ENCODE measurements at places on chromosomes 12 and 14.

- no peak for DNase-seq
Observed at GRCh38 chr12:129001826-129002225, 148.5 kb downstream of the GLT1D1 start.

- no peak for DNase-seq
Observed at GRCh38 chr14:52248057-52248456, 19.4 kb upstream of the PTGDR start.

- no peak for DNase-seq
Observed at GRCh38 chr14:64210216-64210615, 84.0 kb downstream of the ESR2 start.

GRCh38 chr12:47774663-47775062 lies 1.6 kb downstream of the SLC48A1 start:
- no peak for DNase-seq

DNA sequence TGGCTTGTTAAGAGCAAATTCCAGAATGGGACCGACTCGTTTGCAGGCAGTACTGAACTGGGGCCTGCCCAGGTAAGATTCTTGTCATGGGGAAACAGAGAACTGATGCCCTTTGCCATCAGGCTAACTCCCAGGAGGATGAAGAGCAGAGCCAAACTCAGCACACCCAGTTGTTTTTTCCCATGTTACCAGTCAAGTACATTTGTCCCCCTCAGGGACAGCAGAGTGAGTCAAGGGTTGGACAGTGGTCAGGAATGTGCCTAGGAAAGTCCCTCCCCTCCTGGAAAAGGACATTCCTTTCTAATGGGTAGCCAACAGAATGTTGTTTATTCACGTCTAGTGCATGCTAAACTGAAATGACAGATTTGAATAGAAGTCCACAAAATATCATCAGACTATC lies 1.6 kb downstream of the ART4 start:
- DNase-seq = no peak

DNA sequence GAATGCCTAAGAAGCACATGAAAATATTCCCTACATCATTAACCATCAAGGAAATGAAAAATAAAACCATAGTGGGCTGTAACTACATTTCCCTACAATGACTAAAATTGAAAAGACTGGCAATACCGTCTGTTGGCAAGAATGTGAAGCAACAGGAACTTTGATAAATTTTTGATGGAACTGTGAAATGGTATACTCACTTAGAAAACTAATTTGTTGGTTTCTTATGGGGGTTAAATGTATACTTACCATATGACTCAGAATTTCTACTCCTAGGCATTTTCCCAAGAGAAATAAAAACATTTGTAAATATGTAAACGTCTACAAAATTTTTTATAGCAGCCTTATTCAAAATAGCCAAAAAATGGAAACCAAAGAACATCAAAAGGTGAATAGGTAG lies 121.4 kb upstream of the PLEKHA5 start:
- DNase-seq = no peak

GRCh38 chr14:28375295-28375694 lies 391.3 kb upstream of the FOXG1 start:
- DNase-seq = peak; percentile 26

DNA sequence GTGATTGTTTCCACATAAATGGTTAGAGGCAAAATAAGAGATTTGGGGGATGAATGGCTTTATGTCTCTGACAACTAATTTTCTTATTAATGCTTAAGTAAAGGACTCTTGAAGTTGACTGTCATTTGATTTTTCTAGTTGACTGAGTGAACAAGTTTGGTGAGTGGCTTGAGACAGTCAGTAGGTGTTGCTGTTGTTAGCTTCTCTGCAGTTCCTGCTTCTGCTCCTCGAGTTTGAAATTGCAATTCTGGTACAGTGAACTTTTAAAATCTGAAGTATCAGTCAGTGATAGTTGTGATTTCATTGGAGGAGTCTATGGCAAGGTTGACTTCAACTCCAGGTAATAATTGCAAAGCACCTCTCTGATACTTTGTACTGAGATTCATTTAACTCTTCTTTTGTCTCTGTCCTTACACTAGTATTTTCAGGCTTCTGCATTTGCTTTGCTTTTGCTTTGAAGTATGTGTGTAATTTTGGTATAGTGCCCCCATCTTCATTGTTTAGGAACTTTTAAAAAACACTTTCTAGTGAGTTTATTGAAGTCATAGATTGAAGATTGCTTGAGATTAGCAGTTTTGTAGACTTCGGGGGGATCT lies 415.5 kb downstream of the PCNX1 start:
- DNase-seq = no peak

GRCh38 chr14:69713209-69713781 lies 53.6 kb upstream of the SRSF5 start:
- DNase-seq = no peak

DNA sequence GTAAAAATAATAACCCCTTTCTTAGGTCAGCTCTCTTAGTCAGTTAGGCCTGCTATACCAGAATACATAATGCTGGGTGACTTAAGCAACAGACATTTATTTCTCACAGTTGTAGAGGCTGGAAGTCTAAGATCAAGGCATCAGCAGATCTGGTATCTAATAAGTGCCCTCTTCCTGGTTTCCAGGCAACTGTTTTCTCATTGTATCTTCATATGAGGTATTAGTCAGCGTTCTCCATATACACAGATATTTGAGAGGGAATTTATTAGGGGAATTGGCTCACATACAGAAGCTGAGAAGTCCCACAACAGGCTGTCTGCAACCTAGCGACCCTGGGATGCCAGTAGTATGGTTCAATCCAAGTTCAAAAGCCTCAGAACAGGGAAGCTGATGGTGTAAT lies 896.0 kb downstream of the GALC start:
- no peak for DNase-seq

GRCh38 chr12:124557518-124558223 lies 9.7 kb downstream of the NCOR2 start:
- DNase-seq = no peak

DNA sequence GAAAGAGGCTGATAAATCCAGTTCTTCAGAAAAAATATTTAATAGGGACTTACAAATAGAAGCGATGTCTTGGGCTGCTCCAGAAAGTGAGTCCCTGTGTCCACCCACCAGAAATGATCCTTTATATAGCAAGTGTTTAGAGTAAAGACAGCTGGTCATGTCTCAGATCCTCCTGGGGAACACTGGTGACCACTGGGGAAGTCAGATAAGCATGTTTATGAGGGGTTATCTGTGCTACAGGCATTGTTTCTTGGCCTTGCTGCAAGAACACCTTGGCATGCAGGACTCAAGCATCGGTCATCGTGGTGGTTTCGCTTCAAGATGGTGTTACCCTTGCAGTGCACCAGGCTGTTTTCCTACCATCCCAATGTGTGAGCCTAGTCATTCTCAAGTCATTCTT lies 27.2 kb downstream of the CPM start:
- DNase-seq = no peak

DNA sequence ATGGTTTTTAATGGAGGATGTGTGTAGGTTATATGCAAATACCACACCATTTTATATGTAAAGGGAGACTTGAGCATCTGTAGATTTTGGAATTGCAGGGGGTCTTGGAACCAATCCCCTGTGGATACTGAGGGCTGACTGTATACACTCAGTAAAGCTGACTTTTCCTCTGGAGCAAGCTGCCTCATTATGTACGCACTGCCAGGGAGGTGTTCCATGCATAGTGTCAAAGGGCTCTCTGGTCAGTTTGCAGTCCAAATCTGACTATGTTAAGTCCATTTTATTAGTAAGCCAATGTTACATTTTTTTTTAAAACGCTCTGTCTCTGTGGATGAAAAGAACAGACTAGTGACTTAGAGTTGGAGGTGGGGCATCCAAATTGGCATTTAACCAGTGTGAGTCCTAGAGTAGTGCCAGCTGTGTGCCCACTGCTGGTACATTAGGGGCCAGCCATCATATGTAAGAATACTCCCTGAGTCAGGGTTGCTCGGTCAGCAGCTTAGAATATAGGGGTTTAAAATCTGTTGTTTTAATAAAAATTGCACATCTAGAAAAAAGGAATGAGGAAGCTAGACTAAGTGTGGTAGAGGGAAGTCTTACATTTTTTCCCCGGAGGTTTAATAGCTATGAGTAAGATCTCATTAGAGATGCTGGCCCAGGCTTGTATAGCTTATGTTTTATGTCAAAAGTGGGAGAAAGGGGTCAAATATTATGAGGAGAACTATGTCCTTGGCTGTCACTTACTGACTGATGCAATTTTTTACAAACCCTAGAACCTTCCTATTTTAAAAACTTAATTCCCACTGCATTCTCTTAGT lies 87.0 kb downstream of the TESC start:
- no peak for DNase-seq

DNA sequence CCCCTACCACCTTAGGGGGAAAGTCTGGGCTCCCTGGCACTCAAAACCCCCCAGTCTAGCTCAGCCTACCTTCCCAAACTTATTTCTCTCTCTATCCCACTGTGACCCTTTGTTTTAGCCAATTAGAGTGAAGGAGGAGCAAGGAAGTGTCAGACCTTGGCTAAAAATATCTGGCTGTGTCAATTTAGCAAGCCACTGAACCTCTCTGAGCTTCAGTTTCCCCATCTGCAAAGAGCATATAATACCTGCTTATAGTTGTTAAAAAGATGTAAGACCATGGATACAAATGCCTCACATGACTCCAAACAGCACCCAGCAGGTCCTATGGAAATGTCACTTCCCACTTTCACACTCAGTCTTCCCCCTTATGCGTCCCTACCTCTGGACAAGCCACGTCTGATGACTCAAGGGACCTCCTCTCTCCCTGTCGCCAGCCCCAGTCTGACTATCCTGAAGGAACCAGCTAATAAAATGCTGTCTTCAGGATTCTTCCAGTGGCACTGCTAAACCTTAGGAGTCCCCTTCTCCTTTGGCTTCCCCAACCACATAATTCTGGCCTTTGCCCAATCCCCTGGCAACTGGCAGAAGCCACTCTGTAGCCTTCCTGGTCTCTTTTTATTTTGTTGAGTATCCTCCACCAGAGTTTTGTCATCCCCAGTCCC lies 19.3 kb downstream of the FOXN3 start:
- no peak for DNase-seq

DNA sequence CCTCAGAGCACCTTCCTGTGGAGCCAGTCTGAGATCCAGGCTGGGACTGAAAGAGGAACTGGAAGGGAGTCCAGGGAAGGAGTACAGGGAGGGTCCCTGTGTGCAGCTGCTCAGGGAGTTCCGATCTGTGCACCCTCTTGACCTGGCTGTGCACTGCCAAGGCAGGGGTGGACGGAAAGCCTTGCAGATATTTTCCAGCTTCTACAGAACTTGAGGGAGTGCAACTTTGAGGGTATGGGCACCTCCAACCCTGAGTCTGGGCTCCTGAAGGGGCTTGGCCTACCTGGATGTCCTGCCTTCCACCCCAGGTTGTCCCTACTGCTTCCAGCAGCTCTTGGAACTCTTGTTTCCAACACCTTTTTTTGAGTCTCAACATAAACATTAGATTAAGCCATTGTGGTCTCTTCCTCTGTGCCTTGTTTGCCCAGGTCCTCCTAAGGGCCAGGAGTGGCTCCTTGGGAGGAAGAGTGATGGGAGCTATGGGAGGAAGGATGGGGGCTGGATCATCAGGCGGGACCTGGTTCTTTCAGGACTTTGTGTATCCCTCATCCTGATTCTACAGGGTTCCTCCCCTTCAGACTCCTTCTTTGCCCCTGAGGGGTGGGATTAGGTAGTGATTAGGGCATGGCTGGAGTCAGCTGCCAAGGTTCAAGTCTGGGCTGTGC lies 3.5 kb downstream of the KRT7 start:
- DNase-seq = no peak

GRCh38 chr14:74161526-74162158 lies 76.9 kb downstream of the LIN52 start:
- no peak for DNase-seq

DNA sequence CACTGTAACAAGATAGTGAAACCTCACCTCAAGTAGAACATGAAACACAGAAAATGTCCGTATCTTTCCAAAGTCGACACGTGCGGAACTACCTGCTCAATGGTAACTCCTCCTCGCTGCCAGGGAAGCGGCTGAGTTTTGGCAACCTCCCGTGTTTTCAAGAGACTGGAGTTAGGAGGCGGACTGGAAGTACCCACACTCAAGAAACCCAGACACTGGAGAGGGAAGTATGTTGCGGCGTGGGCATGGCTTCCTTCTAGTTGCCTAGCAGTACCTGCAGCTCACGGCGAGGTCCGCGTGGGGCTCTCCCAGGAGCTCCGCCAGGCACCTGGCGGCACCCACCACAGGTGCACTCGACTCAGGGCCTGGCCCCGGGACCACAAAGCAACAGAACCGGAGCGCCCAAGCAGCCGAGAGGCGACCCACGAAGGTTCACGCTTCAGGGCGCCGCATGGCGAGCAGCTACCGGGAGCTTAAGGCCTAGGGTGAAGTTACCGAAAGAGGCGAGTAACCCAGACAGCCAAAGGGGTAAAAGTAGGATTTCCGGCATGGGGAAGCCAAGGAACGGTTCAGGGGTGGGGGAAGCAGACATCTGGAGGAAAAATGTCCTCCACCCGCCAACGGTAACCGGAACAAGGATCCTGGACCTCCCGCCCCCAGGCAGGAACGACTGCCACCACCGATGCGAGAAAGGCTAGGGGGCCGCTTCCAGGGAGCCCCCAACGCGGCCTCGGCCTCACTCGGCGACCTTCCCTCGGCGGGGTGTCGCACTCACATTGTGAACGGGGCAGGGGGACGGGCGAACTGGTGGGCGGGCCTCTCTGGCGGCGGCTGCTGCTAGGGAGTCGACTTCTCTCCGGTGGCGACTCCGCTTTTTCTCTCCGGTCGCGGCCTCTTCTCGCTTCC lies 608 bp downstream of the PTGES3 start:
- DNase-seq = no peak
